ENCODE measurements at places on chromosomes 7 and 10. TPM values are rescaled to one million over a fixed set of nuclear protein-coding genes. Genes with fewer than 3 reads are reported as not detected.
A peak's percentile ranks its signal among the peaks of the same experiment; 100 is the strongest.

DNA sequence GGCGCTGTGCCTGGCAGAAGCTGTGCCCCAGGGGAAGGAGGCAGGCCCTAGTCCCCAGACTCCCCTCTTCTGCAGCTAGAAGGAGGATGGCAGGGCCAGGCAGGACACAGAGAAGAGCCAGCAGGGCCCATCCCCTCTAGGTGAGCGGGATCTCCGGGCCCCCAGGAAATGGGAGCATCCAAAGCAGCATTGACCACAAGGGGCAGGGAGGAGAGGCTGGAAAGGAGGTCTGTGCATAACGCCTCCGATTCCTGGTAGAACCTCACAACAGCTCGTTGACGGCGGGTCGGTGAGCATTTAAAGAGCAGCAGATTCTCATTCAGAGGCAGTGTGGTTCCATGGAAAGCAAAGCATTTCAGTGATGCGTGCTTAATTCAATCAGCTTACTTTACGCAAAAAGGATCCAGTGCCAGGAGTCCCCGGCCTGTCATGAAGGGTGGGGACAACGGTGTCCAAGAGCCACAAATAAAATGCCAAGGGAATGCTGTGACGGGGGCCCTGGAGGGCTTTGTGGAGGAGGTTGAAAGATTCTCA lies 41.0 kb downstream of the CLRN3 start:
- DNase-seq: no peak

- DNase-seq: peak; percentile 41
These were observed 251.0 kb downstream of the NSUN6 start for GRCh38 chr10:18400201-18400905.

DNA sequence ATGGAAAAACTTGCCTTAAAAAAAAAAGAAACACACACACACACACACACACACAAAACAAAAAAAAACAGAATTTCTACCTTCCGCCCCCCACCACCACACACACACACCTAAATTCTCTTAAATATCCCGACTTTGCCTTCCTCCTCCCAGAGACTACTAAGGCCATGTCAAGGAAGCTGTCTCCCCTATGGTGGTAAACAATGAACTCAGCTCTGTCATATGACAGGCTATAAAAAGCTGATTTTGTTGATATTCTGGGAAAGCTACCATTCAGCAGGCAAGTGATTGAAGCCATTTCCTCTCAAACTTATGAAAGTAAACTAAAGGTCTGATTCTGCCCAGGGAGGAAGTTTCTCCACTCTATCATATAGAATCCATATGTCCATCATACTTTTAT lies 471.0 kb downstream of the GFRA1 start:
- no peak for DNase-seq

- no peak for DNase-seq
These were observed 393.2 kb upstream of the PODXL start for GRCh38 chr7:131949659-131950058.

DNA sequence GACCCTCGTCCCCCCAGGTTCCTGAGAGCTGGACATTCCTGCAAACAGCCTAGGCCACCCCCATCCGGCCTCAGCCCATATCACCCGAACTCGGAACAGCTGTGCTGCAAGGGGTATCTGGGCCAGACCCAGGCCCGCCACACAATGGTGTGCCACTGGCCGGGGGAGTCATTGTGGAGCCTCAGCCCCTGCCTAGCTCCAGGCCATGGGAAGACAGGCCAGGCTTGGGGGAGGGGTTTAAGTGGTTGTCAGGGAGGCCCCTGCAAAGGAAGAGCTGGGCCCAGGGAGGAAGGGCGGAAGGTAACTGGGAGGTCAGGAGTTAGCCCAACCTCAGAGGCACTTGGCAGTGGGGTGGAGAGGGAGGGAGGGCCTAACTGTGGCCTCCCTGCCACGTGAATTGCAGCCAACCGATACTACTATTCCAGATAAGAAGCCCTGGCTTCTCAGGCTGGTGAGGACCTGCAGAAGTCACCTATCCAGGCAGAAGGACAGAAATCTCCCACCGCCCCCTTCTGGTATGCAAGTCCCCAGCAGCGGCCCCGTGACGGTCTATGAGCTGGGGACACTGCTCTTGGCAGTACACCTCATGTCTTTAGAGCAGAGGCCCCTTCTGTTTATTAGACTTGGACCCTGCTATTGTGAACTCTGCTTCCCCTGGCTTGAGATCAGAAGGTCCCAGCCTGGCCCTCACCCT lies 26.8 kb downstream of the VSIR start:
- DNase-seq: no peak

DNA sequence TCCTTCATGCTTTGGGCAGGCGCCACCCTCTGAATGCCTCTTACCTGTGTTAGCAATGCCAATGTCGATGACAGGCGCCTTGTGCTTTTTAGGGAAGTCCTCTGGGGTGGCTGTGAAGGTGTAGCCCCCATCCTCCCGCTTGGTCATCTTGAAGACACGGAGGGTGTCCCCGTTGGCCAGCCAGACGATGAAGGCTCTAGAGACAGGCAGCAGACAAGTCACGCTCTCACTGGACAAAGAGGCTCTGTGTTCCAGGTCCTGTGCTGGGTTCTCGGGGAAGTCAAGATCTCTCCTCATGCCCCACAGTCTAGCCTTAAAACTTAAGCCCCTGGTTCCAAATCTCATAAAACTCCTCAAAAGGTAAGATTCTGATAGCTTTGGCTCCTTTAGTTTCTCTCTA lies 5.1 kb downstream of the TBL2 start:
- DNase-seq: no peak

DNA sequence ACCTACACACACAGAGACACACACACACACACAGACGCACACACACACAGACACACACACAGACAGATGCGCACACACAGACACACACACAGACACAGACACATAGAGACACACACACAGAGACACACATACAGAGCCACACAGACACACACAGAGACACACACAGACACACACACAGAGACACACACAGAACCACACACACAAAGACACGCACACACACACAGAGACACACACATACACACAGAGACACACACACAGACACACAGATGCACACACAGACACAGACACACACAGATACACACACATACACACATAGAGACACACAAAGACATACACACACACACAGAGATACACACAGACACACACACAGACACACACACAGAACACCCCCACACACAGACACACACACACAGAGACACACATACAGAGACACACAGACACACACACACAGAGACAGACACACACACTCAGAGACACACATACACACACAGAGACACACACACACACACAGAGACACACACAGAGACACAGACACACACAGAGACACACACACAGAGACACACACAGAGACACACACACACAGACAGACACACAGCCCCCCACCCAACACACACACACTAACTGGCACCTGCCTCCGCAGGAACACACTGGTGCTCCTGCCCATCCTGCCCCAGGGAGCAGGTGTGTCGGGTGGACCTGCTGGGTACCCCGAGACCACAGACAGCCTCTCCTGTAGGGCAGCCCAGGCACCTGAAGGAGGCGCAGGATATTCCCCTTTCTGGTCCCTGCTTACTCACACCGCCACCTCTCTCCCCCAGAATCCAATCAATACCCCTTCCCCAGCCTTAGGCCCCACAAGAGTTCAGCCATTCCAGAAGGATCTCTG lies 5.4 kb upstream of the FZD9 start:
- no peak for DNase-seq

DNA sequence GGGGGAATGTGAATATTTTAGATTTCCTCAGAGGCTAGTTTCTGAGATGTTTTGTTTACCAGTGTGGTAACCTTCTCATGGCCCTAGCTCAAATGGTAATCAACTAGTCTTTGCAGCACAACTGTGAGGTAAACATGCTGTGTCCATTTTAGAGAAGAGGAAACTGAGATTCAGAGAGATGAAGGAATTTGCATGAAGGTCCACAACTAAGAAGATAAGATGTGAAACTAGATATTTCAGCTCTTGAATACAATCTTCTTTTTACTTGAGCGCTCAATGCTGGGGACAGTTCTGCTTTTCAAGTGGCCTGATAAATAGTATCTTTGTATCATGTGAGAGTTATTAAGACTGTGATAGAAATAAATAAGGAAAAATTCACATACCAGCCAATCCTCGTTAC lies 245.4 kb downstream of the AUTS2 start:
- DNase-seq: no peak

Gene GNAI1
- 115 TPM for polyA plus RNA-seq

Gene PLXDC2
- polyA plus RNA-seq: 34.3 TPM
